ENCODE measurements at places on chromosomes 13 and 19.

DNA sequence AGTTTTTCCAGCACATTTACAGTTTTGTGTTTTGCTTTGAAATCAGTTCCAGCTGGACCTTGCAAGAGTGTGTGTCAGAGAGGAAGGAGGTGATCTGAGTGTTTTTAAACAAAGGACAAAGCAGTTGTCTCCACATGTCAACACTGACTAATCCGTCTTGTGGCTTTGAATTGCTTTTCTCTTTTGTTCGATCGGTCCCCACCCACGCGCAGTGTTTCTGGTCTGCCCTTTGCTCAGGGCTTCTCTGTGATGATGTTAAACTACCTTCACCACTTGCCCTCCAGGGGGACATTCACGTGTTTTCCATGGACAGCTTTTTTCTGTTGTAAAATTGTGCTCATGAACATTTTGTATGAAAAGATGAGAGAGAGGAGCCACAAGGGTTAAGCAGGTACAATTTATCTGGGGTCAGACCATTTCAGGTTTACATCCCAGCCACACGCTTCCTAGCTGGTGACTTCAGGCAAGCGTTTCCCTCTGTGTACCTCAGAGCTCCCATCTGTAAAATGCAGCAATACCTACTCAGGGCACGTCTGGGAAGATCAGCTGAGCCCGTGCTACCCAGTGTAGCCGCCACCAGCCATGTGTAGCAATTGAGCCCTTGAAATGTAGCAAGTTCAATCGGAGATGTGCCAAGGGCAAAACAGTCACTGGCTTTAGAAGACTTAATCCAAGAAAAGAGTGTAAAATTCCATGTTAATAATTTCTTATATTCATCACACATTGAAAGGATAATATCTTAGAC is 13.5 kb upstream of the PLA2G4C start:
- DNase-seq, result peak; percentile 91

GRCh38 chr13:95564091-95564490 is 11.6 kb downstream of the CLDN10 start:
- DNase-seq, result no peak

DNA sequence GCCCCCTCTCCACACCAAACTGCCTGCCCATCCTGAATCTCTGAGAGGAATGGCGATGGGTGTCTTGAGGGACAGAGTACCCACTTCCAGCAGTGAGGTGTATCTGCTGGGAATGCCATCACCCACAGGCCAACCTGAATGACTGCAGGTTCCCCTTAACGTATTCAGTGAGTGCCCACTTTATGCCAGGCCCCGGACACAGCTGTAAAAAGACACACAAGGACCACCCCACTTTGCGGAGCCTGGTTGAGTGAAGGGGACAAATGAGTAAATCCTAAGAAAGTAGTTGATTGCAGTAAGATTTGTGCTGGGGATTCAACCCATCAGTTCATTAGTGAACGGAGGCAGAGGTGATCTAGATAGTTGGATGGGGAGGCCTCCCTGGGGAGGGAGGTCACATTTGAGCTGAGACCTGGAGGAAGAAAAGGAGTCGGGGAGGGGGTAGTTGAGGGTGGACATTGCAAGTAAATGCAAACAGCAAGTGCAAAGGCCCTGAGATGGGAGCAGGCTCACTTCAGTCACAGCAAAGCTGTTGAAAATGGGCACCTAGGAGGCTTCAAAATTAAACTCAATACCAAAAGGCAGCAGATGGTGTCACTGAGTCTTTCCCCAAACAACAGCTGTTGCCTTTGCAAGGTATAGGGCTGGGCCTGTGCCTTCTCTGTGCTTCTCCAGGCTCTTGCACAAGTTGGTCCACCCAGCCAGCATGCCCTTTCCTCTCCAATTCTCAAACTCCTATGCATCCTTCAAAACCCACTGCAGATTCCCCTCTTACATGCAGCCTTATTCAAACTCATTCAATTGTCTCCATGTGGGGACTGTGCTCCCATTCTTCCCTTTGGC is 4.3 kb downstream of the GDF15 start:
- DNase-seq, result peak; percentile 59

DNA sequence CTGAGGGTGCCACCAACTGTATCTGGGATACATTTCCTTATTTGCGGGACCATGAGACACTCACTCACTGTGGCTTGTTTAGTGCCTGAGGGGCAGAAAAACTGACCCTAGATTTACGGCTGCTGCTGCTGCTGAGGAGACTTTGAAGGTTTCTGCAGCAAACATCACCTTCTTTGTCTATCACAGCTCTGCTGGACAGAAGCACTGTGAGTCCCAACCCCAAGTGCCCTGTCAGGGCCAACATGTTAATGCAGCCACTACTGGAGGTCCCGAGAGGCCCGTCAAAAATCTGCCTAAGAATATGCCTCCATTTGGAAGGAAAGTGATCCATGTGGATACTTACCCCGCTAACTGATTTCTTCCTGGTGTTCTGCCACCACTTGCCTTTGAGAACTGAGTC is 37.3 kb upstream of the UBL3 start:
- DNase-seq, result no peak

DNA sequence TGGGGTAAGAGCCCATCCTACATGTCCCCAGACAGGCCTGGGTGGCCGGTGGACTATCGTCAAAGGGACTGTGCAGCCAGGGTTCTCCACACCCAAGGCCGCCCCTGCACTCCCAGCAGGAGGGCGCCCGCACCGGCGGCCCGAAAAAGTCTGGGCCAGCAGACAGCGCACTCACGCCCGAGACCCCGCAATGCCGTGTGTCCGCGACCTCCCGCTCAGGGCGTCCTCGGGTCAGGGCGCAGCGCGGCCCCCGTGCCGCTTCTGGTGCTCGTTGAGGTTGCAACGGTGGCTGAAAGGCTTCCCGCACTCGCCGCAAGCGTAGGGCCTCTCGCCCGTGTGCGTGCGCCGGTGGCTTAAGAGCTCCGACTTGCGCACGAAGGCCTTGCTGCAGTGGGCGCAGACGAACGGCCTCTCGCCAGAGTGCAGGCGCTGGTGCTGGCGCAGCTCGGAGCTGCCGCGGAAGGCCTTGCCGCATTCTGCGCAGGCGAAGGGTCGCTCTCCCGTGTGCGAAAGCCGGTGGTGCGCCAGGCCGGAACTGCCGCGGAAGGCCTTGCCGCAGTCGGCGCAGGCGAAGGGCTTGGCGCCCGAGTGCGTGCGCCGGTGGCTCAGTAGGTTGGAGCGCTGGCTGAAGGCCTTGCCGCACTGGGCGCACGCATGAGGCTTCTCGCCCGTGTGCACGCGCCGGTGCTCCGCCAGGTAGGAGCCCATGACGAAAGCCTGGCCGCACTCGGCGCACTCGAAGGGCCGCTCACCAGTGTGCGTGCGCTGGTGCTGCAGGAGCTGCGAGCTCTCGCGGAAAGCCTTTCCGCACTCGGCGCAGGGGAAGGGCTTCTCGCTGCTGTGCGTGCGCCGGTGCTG is 2.8 kb upstream of the A1BG start:
- DNase-seq, result peak; percentile 51

DNA sequence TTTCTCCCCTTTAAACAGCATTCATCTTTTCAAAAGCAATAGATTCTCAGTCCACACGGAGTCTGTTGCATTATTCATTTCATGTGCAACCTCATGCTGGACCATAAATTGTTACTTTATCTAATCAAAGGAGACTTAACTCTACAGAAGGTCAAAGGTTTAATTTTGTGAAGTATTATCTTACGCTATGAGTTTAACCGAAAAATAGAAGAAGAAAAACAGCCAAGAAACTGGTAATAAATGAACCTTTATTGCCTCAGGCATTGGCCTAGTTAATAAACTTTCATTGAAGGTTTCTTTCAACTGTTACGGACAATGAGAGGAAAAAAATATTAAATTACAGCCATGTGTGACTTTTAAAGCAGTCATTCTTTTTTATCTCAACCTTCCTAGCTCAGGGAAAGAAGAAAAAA is 223.6 kb downstream of the DACH1 start:
- DNase-seq, result no peak

GRCh38 chr13:97911311-97912138 is 42.0 kb upstream of the IPO5 start:
- DNase-seq, result no peak

- no peak for DNase-seq
Observed at GRCh38 chr13:112726016-112726767, 36.4 kb downstream of the ATP11A start.

DNA sequence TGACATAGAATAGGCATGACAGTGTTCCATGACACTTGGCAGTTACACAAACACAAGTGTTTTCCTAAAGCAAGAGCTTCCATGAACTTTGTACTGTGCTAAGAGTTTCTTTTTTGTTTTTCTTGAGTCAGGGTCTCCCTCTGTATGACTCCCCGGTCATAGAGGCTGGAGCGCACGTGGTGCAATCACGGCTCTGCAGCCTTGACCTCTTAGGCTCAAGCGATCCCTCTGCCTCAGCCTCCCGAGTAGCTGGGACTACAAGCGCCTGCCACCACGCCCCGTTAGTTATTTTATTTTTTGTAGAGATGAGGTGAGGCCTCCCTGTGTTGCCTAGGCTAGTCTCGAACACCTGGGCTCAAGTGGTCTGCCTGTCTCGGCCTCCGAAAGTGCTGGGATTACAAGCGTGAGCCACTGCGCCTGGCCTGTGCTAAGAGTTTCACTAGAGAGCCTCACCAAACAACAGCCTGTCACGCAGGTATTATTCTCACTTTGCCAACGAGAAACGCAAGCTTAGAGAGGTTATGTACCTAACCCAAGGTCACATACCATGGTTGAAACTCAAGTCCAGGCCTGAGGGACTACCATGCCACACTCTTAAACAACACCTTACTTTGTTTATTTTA is 355.9 kb downstream of the KLF12 start:
- no peak for DNase-seq

GRCh38 chr19:17847538-17848366 is at the start of gene JAK3:
TSS of gene JAK3 (minus strand) at chr19:17847982. CDS start at chr19:17844417, 3,565 bp downstream.
- no peak for DNase-seq

DNA sequence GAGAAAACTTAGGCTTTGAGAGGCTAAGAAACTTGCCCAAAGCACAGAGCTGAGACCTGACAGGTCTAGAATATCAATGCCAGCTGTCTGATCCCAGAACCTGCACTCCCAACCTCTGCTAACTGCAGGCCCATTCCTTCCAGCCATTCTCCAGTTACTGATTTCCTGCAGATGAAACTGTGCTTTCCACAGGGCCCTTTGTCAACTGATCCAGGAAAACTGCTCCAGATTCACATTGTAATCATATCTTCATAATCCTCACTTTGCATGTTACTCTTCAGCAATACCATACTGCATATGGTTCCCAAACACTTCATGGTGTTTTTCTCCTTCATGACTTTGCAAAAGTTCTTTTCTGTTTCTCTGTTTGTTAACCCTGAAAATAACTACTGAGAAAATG is 100.6 kb downstream of the RAP2A start:
- no peak for DNase-seq

- no peak for DNase-seq
Observed at GRCh38 chr13:27124571-27124970, 47.0 kb downstream of the USP12 start.
